Islet precursor cell (in vitro differentiated cells): ENCODE measurements at places on chromosomes 12 and 14.

- peak; percentile 59 for DNase-seq
These were observed 157.4 kb downstream of the STXBP6 start for GRCh38 chr14:24892497-24893051.

- DNase-seq: no peak
These were observed 105.6 kb downstream of the VCPKMT start for GRCh38 chr14:50010752-50011151.

DNA sequence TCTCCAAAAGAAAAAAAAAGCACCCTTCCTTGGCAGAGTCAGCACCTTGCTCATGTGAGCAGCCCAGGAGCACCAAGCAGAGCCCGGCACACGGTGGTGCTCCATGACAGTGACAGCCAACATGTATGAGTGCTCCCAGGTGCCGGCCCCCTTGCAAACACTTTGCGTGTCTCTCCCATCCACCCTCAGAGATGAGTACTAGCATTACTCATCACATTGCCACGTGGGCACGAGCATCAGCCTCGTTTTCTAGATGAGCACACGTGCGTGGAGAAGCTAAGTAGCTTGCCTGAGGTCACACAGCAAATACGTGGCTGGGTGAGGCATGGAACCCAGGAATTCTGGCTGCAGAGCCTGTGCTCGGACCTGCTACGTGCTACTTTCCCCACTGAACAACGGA, 177.9 kb upstream of the PRMT8 start:
- DNase-seq: no peak

DNA sequence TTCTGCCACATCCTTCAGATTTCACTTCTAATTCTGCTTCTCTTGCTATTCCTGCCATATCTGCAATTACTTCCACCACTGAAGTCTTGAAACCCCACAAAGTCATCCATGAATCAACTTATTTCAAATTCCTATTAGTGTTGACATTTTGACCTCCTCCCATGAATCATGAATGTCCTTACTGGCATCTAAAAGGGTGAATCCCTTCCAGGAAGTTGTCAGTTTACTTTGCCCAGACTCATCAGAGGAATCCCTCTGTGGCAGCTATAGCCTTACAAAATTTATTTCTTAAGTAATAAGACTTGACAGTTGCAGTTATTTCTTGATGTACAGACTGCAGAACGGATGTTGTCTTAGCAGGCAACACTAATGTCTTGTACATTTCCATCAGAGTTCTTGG, 162.9 kb downstream of the PCNX1 start:
- no peak for DNase-seq

DNA sequence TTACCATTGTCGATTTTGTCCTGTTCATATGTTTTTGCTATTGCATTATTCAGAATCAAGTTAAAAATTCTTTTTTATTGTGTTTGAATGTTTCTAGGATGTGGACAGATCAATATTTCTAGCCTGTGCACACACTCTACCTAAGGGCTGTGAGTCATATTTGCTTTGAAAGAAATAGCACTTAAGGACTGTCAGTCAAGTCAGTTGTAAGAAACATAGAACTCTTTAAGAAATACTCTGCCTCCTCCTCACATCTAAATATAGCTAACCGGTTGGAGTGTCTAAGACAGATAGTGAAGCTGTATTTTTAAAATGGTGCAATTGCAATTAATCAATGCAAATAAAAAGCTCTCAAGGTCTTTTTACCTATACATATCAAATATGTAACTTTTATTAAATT, 17.9 kb upstream of the MGST1 start:
- no peak for DNase-seq

DNA sequence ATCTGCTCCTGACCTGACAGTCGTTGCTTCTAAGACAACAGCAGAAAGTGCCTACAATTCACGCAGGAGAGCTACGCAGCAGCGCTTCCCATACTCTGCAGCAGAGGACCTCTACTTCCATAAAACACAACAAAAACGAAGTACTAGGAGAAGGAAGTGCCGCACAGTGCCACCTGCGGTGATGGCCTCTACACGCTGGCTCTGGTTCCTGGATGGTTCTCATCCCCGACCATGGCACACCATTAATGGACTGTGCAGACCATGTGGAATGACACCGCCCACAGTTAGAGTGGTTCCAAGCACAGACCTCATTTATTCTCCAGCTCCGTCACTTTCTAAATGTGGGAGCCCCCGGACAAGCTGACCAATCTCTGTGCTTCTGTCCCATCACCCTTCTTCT, 28.3 kb downstream of the TPCN1 start:
- no peak for DNase-seq

DNA sequence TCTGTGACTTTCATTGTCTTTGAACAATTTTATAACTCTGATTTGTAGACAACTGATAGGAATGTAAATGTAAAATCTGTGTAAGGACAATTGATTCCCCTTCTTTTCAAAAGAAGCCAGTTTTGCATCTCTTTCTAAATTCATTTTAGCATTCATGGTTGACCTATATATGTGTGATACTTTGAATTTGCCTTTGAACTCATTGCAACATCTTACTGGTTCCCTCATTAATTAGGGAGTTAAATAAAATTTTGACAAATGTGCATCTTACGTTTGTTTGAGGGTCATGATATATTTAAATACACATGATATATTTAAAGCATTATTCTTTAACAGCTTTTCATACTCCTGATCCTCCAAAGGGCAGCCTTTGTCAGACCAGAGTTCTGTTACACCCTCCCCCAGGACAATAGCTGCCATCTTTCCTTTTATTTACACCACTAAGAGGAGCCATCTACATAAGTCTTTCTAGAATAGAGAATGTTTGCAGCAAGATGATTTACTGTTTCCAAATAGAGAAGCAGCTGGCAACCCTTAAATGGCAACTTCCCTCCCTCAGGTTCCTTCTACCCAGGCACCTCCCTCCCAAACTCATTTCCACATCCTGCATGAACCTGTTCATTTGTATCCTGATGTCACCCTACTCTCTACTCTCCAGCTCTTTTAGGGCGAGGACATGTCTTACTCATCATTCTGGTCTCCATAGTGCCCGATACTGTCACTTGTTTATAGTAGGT, 40.2 kb upstream of the APPL2 start:
- DNase-seq: no peak

DNA sequence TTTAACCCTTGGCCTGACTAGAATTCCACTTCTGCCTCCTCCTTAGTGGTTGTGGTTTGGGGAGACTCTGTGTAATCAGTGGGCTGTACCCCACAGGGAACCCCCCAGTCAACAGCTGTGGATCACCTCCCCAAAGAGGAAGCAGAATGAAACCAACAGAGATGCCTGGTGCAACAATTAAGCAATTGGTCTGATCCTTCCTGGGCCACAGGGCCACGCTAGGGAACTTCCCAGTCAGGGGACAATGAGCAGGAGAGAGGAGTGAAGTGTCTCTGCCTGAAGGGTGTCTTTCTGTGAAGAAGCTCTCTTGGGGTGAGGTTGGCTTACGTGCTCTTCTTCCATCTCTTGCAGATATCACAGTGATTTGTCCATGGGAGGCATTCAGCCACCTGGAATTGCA, 8.2 kb downstream of the PDE6H start:
- DNase-seq: no peak

GRCh38 chr14:106694638-106695393, 1168.4 kb downstream of the TMEM121 start:
- DNase-seq: no peak

- DNase-seq: peak; percentile 7
These were observed 10.9 kb downstream of the RTL1 start for GRCh38 chr14:100892496-100893227.

DNA sequence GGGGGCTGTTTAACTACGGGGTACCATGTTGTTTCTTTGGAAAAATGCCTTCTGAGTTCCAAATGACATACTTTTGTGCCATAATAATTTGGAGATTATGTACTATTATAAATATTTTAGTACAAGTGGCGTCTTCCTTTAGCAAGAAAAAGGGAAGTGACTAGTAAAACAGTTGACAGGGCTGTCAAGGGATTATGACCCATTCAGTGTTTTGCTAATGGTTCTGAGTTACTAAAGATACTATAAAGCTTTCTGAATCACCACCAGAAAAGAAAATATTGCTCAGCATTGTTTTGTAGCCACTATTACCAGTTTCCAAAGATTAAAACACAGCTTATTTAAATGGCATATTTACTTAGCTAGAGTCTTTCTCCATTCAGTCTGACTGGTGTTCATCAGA, 334.9 kb downstream of the SNAPC1 start:
- DNase-seq: no peak

- DNase-seq: no peak
These were observed 115.3 kb upstream of the PLXNC1 start for GRCh38 chr12:94033101-94033500.

DNA sequence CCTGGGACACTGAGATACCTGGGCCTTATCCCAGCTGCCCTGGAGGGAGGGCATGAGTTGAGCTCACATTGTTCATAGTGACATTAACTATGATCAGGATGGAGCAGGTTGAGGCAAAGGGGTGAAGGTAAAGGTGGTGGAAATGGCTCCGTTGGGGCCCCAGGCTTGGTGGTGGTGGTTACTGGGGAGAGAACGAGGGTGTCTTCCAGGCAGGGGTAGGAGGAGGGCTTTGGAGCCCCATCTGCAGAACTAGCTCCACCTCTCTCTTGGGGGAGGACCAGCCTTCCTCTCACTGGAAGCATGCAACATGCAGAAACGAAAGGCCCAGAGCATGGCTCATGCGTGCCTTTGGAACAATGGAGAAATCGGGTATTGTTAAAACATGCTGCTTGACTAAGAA, 217.0 kb downstream of the SLC41A2 start:
- DNase-seq: no peak

- DNase-seq: no peak
These were observed 57.9 kb upstream of the TMX1 start for GRCh38 chr14:51182131-51182565.

GRCh38 chr14:22460461-22461195, 128.4 kb downstream of the DAD1 start:
- DNase-seq: peak; percentile 12

- no peak for DNase-seq
These were observed 183.8 kb downstream of the CCDC59 start for GRCh38 chr12:82174383-82174782.

DNA sequence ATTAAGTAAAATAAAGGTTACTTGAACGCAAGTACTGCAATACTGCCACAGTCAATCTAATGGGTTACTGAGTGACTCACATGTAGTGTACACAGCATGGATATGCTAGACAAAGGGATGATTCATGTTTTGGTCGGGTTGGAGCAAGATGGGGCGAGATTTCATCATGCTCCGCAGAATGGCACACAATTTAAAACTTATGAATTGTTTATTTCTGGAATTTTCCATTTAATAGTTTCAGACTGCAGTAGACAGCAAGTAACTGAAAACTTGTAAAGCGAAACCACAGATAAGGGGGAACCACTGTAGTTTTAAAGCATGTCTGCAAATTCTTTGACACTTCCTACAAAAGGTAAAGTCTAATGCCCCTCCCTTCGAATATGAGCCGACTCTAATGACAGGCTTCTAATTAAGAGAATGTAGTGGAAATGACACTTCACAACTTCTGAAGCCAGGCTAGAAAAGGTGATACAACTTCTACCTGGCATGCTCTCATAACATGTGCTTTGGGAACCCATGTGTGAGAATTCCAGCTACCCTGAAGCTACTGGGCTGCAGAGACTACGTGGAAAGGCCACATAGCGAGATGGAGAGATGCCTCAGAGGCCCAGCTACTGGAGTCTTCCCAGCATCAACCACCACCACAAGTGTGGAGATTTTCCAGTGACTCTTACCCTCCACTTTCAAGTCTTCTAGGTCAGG, 13.9 kb upstream of the TCP11L2 start:
- peak; percentile 60 for DNase-seq

DNA sequence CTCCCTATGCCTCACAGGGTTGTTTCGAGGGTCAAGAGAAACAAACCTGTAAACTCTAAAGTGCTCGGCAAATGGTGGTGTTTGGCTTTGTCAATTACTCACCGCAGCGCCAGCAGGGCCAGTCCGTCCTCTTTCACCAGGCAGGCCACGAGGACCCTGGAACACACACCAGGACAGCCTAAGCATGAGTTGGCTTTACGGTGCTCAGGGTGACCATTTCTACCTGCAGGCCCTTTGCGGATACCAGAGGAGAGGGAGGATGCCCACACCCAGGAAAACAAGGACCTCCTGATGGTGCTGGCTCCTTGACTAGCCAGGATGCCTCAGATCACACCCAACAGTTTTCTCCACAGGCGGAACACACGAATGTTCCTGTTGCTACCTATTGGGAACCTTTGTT, 11.5 kb downstream of the COL2A1 start:
- DNase-seq: no peak

- no peak for DNase-seq
These were observed at the start of gene EXOC3L4 for GRCh38 chr14:103094406-103095209. Gene EXOC3L4, plus strand, starts transcription at chr14:103094725. Its CDS starts 5,495 bp downstream, at chr14:103100220.

DNA sequence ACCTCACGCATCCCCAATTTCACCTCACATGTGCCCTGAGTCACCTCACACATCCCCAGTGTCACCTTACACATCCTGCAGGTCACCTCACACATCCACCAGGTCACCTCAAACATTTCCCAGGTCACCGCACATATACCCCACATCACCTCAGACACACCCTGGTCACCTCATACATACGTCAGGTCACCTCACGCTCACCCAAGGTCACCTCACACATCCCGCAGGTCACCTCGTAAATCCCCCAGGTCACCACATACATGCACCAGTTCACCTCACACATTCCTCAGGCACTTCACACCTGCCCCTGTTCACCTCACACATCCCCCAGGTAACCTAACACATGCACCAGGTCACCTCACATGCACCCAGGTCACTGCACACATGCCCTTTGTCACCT, 864.0 kb downstream of the TMEM121 start:
- no peak for DNase-seq

DNA sequence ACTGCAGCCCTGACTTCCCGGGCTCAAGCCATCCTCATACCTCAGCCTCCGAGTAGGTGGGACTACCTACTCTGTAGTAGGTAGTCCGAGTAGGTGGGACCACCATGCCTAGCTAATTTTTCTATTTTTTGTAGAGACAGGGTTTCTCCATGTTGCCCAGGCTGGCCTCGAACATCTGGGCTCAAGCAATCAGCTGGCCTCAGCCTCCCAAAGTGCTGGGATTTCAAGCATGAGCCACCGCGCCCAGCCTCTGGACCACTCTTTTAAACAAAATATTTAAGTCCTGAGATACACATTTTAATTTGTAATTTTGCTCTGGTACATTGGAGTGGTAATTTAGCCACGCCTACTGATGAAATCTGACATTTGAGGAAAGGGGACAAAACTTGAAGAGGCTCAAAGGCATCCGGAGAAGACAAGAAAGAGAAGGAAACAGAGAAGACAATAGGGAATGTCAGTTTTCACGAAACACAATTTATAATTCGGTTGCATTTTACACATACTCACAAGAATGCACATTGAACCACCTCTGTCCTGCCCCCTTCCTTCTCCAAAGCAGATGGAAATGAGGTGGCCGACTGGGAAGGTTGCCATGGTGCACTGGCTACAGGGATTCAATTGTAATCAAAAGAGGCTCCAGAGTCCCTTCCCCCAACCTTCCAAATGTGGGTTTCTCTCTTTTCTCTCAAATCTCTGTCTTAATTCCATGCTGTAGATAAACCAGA, 9.7 kb upstream of the TUBA1A start:
- no peak for DNase-seq

- no peak for DNase-seq
These were observed 89.7 kb downstream of the ADGRD1 start for GRCh38 chr12:131043401-131043871.

GRCh38 chr12:6018265-6018664, 73.2 kb upstream of the ANO2 start:
- no peak for DNase-seq

- no peak for DNase-seq
These were observed 80.3 kb downstream of the WDR20 start for GRCh38 chr14:102220031-102220430.
